ENCODE measurements at places on chromosomes 1 and 21. TPM values are rescaled to one million over a fixed set of nuclear protein-coding genes. Genes with fewer than 3 reads are reported as not detected.

- DNase-seq = peak; percentile 84
Measured at GRCh38 chr1:20787029-20787839, at the start of gene HP1BP3. TSS of gene HP1BP3 (minus strand) at chr1:20787307. CDS start at chr1:20780440, 6,867 bp downstream.

Gene CLCA4
- total RNA-seq = not detected

GRCh38 chr1:33005838-33006421 is 30.8 kb downstream of the AK2 start:
- DNase-seq = no peak

- no peak for DNase-seq
Measured at GRCh38 chr1:27161594-27161993, 6.7 kb upstream of the SLC9A1 start.

Gene PIGV
- 4.5 TPM for total RNA-seq

Gene GPR25
- not detected for total RNA-seq

DNA sequence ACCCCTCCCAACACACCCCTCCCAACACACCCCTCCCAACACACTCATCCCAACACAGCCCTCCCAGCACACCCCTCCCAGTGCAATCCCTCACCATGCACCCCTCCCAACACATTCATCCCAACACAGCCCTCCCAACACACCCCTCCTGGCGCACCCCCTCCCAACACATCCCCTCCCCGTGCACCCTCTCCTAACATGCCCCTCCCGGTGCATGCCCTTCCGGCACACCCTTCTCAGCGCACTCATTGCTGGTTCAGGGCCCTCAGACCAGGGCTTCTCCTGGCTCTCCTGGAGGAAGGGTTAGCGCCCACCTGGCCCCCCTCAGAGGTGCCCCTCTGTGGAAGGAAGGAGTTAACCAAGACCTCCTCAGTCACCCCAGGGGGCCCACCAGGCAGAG is 74.5 kb upstream of the ARHGEF16 start:
- no peak for DNase-seq

DNA sequence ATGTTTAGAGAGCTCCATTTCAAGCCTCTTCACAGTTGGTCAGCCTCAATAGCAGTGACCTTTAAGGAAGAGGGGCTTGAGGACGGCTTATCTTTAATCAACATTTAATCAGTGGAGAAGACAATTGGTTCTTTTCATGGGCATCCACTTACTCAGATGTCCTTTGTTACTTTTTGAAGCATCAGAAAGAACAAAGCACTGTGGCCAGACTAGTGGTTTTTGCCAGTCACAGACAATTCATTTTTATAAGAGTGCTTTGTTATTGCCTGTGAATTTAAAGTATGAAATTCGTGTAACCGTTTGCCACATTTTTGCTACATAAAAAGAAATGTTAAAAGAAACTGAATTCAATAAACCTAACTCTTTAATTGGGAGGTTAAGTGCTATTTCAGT is 222.8 kb downstream of the TPR start:
- no peak for DNase-seq

DNA sequence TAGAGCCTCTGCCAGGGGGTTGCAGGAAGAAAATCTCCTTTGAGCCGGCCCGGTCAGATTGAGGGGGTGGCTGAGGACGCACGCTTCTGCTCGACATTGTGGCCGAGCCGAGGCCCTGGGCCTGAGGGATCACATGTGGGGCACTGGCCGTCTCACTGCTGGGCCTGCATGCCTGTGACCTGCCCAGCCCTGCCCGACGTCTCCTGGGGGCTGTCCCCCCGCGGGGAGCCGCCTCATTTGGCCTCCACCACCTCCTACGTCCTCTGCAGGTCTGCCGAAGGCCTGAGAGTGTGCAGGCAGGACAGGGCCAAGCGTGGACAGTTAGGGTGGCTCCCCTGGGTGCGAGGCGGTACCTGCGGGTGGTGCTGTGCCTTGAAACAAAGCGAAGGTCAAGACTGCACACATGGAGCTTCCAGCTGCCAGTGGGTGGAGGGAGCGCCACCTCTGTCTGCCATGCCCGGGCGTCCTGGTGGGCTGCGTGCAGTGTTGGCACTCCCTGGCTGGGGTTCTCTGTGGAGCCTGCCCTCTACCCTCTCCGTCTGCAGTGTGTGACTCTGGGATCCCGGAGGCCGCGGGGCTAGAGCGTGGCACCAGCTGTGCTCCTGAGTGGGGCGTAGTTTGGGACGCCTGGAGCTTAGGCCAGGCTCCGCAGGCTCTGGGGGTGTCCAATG is 51.7 kb downstream of the PCNT start:
- DNase-seq = no peak

Gene TTC3
- 740 TPM for total RNA-seq

- no peak for DNase-seq
Measured at GRCh38 chr1:44433209-44433608, 28.2 kb downstream of the RNF220 start.

Gene SAMD11
- total RNA-seq = 0.41 TPM

Gene ACTA1
- 0.41 TPM for total RNA-seq

DNA sequence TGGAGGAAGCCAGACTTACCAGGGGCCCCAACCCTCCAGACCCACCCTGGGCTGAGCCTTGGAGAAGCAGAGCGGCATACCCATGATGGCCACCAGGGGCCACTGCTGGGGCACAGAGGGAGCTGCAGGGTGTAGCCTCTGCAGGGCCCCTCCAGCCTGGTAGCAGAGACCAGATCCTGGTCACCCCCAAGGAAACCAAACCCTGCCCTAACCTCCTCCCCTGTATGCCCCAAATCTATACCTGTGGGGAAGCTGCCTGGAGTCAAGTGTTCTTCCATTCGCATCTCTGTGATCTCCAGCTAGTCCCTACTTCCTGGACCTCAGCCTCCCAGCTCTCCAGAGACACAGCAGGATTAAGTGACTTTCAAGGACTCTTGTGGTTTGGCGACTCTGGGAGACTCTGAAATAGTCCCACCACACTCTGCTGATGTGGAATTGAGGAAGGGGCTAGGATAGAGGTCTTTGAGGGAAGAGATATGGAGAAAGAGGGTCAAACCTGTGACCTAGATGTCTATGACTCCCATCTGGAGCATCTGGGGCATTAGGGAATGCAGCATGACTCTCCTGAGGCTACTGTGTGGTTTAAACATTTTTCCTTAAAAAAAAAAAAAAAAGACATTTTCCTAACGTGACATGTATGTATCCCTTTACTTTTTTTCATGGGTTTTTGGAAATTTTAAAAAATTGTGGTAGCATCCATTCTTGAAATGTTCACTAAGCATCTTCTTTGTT is 119.2 kb upstream of the IPO9 start:
- DNase-seq = no peak

DNA sequence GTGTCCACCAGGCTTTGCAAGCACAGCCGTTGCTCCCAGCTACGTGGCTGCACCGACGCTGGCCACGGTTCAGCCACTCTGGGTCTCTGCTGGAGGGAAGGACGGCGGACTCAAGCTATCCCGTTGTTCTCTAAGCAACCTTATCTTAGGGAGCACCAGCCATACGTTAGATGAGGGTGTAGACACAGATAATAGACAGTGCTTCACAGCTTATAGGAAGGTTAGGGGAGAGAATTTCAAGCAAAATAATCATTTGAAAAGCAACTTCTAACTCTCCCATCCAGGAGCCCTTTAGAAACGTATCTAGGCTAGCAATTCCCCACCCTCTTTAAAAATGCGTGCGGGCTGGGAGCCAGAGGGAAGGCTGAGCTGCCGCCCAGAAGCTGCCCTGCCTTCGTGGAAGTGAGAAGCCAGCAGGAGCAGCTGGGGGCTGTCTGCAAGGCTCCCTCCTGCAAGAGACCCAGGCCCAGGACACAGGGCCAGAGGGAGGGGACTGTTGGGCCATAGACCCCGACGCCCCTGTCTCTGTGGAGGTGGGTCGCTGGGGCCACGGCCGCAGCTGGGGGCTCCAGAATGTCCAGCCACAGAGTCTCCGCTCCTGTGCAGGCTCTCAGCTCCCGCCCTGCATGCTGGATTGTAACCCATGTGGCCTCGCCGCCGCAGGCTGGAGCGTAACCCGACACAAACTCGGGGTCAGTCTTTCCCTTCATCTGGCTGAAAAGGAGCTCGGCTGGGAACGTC is 31.2 kb upstream of the COL6A2 start:
- no peak for DNase-seq

Gene PPFIA4
- total RNA-seq = 12.6 TPM

- DNase-seq = no peak
Measured at GRCh38 chr1:183872403-183872802, 67.5 kb downstream of the RGL1 start.

Gene SPATA21
- total RNA-seq = not detected

DNA sequence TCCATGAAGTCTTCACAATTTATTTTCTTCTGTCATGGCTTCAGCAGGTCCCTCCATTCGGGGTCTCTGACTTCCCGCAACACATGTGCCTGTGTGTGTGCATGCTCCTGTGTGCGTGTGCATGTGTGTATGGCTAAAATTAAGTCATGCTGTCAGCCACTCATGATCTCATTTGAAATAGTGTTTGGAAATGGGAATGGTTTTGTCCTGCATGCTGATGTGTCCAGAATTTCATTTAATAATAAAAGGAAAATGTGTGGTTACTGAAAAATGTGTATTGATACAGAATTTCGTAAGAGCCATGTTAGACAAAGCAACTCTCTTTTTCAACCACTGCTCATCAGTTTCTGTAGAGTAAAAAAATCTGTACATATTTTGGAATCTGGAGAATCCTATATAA is 123.8 kb upstream of the PRDX6 start:
- no peak for DNase-seq

DNA sequence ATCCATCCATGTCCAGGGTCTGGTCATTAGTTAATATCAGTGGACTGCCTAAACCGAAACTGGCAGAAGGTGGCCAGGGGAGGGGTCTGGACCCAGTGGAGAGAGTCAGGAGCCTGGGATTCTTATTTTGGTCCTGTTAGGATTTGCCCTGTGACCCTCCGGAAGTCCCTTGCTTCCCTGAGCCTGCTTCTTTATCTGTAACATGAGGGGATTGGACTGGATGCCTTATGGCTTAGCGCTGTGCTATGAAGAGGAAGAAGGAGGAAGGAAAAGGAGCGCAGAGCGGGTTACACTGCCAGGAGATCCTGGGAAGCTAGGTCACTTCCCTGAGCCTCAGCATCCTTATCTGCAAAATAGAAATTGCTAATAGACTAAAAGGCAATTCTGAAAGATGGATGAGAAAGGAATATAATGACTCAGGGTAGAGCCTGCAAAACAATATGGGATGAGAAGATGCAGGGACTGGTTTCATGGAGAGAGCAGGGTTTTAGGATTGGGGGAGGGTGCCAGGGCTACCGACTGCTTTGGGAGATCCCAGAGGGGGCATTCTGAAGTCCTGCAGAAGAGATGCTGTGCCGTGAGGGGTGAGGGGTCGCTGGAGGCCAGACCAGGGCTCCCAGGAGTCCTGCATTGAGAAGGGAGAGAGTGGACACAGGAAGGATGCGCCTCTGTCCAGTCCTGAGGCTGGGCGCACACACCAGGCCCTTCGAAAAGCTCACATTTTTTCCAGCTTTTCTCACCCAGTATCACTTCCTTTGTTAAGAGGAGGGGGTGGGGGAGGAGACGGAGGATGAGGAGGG is 460 bp upstream of the ADORA1 start:
- no peak for DNase-seq

Gene TSSK3
- 0.41 TPM for total RNA-seq
